ENCODE measurements at places on chromosomes 2 and 18.

DNA sequence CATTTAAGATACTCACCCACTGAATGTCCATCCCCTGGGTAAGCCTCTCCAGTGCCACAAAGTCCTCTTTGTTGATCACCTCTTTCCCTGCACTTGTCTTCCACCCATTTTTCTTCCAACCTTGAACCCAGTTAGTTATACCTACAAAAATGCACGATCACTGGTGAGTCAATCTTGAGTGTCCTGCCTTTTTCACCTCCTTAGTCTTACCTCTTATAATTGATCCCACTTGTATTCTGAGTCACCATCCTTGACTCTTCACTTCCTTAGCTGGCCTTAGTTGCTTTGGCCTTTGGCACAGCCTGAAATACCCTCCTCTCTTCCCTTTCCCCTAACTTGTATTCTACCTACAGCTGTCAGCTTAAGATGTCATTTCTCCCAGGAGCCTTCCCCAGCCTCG is 10.2 kb downstream of the RNASEH1 start:
- no peak for DNase-seq

- DNase-seq, result no peak
Observed at GRCh38 chr18:7079231-7079630, 38.4 kb downstream of the LAMA1 start.

- DNase-seq, result no peak
Observed at GRCh38 chr2:46064396-46064795, 232.8 kb upstream of the EPAS1 start.

GRCh38 chr18:74800098-74800497 is 202.4 kb downstream of the ZNF407 start:
- no peak for DNase-seq

GRCh38 chr18:61842146-61842545 is 50.7 kb downstream of the RNF152 start:
- DNase-seq, result no peak

DNA sequence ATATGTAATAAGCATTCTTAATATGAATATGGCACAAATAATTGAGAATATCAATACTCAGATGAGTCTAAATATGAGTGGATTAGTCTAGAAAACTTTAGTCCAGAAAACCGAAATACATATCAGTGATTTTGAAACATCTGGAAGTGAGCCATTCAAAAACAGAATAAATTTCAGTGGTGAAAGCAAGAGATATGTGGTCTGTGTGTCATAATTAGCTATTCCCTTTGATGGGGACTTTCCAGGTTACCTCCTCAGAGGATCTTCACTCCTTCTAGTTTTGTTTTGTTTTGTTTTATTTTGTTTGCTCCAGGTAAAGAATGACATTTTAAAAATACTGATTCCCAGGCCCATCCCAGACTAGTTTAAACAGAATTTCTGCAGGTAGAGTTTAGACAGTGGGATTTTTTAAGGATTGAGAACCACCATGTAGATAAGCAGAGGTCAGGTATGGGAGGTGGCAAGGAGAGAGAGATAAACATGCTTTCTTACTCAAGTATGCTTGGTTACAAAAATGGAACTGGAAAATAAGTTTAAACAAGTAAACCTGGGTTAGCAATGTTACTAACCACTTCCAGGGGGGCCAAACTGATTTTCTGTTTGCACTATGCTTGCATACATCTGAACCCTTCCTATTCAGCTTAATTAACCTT is 70.7 kb downstream of the NABP1 start:
- DNase-seq, result no peak

GRCh38 chr2:134410006-134410405 is 156.1 kb downstream of the MGAT5 start:
- DNase-seq, result no peak

DNA sequence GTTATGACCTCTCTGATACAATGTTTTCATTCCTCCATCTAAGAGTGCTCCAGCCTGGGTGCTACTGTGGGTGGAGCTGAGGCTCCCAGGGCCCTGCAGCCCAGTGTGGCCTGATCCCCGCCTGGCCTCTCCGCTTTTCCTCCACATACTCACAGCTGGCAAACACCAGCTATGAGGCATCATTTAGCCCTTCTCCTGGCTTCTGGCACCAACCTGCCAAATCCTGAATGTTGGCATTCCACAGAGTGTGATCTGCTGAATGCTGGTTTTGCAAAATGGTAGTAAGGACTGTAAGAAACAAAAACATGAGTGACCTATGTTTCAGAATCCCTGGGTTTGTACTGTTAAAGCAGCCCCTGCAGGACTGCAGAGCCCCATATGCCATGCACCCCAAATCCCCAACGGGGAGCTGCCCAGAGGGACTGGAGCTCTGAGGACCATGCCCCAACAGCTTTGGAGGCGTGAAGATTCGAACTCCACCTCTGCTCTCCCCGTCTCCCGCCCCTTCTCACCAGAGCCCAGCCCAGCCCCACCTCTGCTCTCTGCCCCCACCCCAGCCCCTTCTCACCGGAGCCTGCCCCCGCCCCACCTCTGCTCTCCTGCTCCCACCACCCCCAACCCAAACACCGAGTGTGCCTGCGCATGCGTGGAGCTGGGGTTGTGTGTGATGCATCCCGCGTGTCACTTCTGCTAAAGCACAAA is 4.2 kb downstream of the SLC66A2 start:
- DNase-seq, result no peak

GRCh38 chr18:38801640-38802039 is 1236.0 kb upstream of the CELF4 start:
- DNase-seq, result no peak

- no peak for DNase-seq
Observed at GRCh38 chr18:62763101-62763521, 47.8 kb downstream of the PHLPP1 start.

DNA sequence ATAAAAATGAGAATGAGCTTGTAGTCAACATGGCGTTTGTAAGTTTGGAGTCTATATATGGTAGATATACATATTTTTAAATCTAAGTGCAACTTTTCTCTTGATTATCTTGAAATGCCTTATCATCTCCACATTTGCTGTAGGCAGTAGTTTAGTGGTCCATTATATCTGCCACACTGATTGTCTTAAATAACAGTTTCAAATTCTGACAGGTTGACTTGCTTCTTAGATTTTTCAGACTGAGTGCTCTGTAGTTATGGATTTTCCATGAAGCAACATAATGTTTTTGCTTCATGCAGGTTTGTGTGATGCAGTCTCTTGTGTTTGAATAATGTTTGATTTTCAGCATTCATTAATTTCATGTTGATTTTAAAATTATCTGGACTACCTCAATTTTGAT is 12.3 kb downstream of the PARD3B start:
- DNase-seq, result no peak

Measured in OCI-M1 (cell line).